Activated CD4-positive, alpha-beta T cell treated with anti-CD3 and anti-CD28 coated beads, Interleukin-2, amount 50 U/mL, for 1 hour (primary cell): ENCODE measurements at places on chromosomes 5 and 9.

DNA sequence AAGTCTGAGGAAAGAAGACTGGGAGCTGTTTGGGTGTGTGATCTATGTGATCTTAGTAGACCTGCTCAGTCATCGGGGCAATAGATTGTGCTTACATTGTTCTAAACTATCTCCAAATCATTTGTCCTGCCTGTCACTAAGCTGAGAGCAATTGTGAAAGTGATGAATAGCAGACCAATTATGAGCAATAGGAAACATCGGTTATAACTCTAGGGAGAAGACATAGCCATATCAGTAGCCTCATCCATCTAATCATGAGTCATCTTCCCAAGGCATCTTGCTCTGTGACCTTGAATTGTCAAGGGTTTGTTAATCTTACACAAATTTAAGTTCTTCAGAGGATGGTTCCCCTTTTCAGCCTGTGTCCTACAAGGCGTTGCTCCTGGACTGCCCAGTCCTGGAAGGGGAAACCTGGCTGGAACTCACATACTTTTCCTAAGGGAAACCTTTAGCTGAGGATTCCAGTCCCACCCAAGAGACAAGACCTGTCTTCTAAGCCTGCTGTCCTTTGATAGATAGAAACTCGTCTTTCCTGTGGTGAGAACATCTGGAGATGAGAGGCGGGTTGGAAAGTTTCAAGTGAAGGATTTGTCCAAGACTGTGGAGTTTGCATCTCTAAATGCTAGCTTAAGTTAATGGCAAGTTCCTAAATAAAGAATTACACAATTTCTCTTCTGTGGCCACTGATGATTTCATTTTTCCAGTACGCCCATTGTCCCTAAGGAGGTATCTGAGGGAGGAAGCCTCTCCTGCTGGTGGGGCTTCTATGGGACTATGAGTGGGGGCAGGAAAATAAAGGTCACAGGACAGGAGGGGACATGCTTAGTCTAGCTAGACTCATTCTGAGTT is 53.9 kb upstream of the TRIM32 start:
- no peak for DNase-seq

DNA sequence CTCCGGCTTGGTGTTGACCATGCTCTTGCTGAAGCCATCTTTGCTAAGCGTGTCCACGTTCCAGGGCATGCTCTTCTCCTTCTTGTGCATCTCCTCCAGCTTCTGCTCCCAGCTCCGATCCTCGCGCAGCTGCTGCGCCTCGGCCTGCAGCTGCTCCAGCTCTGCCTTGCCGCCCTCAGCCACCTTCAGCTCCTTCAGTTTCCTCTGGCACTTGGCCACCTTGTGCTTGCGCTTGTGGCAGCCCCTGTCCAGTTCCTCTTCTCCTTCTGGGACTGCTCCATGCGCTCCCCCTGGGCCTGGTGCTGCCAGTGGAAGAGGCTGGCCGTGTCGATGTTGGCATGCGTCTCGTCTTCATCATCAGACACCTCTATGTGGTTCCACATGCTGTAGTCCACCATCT is 128.3 kb upstream of the CLINT1 start:
- DNase-seq, result no peak

- no peak for DNase-seq
Observed at GRCh38 chr9:70484232-70485130, 70.0 kb upstream of the KLF9 start.

- DNase-seq, result no peak
Observed at GRCh38 chr9:11144746-11145145, 531.9 kb upstream of the PTPRD start.

- no peak for DNase-seq
Observed at GRCh38 chr9:4111233-4112008, 188.4 kb downstream of the GLIS3 start.

DNA sequence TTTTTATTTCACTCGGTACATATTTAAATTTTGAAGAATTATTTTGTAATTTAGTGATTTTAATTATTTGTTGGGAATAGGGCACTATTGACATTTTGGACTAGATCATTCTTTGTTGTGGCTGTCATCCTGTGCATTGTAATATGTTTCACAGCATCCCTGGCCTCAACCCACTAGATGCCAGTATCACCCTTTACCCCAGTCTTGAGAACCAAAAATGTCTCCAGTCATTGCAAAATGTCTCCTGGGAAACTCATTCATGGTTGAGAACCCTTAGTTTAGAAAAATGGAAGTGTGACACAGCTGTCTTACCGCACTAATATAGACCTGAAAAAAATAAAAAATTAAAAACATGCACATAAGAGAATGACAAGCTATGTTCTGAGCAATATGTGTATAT is 88.4 kb upstream of the CCDC152 start:
- no peak for DNase-seq

GRCh38 chr5:163269624-163270023 is 167.8 kb upstream of the CCNG1 start:
- no peak for DNase-seq

DNA sequence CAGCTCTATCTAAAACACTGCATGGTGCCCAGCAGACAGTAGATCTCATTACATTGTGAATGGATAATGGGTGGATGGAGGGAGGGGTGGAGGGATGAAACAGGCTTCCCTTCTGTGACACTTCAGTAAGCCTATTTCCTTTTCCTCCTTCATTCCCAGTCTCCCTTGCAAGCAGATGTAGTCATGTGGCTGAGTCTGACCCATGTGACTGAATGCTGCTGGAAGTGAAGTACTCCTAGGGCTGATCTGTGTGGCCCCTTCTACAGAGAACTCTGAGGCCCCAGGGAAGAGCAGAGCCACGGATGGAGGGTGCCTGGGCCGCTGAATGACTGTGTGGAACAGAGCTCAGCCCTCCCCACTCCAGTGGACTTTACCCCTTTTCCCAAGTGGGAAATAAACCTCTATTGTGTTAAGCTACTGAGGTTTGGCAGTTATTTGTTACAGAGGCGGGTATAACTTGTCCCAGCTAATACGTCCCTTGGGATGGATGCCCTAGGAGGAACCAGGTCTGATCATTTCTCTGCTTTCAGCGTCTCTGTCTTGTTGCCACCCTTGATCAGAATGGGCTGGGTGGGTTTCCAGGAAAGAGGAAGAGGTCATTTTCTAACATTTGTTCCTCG is 176.1 kb upstream of the MVB12B start:
- DNase-seq, result no peak

GRCh38 chr9:97076238-97076637 is 37.3 kb upstream of the CTSV start:
- DNase-seq, result no peak

- DNase-seq, result peak; percentile 20
Observed at GRCh38 chr9:126614088-126614454, 343 bp downstream of the LMX1B start.

- no peak for DNase-seq
Observed at GRCh38 chr5:124935065-124935464, 188.6 kb upstream of the ZNF608 start.

GRCh38 chr9:131011274-131012022 is 2.5 kb downstream of the LAMC3 start:
- no peak for DNase-seq

DNA sequence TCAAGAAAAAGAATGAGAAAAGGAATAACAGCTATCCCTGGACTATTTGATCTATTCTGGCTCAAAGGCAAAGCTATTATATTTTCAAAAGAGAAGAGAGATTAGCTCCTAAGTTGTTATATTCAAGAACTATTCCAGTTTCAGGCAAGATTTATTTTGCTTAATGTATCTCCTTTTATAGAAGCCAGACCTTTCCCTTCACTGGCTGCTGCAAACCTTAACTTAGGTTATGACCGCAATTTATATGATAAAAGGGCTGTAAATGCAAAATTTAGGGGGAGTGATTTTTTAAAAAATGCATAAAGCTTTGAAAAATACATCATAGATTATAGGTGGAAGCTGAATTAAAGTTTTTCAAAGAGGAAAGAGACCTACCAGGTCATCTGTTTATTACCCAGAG is 97.8 kb downstream of the FBXL7 start:
- DNase-seq, result no peak

GRCh38 chr9:31519011-31519410 is 865.4 kb upstream of the ACO1 start:
- no peak for DNase-seq

DNA sequence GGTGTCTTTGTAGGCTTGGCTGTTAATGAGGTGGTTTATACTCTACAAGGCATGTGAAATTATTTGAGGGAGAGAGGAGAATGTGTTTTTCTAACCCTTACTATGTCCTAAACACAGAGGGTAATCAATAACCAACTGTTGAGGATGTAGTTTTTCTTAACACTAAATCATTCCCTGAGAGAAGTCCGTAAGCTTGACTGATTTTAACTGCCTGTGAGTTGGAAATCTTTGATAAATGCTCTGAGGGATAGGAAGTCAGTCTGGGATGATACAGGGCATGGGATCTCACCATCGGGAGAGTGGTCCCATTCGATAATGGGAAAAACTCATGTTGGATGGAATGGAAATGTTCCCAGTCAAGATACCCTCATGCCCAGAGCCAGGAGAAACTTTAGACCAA is 249.6 kb downstream of the PDZD2 start:
- no peak for DNase-seq

DNA sequence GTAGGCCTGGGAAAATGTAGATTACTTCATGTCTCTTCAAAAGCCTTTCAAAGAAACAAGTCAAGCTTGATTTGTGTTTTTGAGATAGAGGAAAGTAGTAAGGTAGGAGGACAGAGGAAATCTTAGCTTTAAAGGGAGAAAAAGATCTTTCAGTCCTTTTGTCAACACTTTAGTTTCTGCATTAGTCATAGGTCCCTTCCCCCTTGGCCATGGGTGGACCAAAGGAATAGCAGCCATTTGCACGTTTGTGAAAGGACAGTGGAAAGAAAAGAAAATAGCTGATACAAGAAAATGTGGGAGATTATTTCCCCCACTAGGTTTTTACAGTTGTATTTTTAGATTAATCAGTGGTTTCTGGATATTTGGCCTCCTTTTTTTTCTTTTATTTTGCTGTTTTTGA is 121.9 kb upstream of the GRHPR start:
- no peak for DNase-seq

GRCh38 chr9:1469996-1470395 is 419.8 kb downstream of the DMRT2 start:
- DNase-seq, result no peak

- DNase-seq, result no peak
Observed at GRCh38 chr5:151388960-151389359, 41.6 kb upstream of the SLC36A2 start.

DNA sequence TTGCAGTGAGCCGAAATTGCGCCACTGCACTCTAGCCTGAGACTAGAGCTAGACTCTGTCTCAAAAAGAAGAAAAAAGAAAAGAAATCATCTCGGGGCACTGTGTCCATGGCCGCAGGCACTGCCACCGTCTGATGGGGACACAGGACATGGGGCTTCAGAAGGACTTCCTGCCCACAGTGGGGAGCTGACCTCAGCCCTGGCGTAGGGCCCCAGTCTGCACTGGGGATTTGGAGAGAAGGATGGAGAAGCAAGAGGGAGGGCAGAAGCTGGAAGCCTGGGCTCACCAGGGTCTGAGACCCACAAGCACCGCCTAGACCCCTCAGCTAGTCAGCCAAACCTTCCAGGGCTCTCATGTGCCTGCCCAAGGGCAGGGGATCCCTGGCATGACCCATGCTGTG is 4.1 kb upstream of the SARDH start:
- no peak for DNase-seq

DNA sequence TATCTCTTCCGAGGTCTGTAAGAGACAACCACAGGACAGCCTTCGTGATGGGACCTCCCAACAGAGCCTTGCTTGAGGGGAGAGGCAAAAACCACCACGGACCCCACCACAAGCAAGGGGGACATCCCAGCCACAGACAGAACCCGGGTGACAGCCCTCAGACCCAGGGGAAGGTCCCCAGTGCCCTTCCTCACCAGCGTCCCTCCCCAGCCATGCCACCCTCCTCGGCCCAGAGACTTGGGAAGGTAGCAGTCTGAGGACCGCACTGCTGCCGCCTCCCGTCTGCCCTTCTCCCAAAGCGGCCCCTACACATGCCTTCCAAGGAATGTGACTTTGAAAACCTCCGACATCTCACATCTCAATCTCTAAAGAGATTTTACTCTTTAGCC is 13.4 kb downstream of the IPPK start:
- no peak for DNase-seq

GRCh38 chr5:131634666-131634995 is 398 bp downstream of the RAPGEF6 start:
- DNase-seq, result peak; percentile 62

DNA sequence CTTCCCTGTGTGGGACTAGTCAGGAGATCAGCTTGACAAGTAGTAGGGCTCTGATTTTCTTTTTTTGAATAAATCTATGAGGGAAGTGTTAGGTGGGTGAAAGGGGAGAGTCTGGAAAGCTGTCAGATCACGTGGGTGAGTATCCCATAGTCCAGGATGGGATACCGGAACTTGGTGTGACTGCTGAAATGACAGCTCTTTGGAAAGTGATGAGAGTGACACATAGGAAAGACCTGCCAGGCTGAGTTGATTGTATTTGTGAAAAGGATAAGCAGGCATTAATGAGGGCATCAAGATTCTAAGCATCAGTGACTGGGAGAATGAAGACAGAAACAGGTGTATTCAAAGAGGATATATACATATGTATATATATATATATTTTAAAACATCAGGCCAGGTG is 35.6 kb downstream of the ACTBL2 start:
- DNase-seq, result no peak

- DNase-seq, result no peak
Observed at GRCh38 chr5:675111-675870, 17.9 kb downstream of the TPPP start.

DNA sequence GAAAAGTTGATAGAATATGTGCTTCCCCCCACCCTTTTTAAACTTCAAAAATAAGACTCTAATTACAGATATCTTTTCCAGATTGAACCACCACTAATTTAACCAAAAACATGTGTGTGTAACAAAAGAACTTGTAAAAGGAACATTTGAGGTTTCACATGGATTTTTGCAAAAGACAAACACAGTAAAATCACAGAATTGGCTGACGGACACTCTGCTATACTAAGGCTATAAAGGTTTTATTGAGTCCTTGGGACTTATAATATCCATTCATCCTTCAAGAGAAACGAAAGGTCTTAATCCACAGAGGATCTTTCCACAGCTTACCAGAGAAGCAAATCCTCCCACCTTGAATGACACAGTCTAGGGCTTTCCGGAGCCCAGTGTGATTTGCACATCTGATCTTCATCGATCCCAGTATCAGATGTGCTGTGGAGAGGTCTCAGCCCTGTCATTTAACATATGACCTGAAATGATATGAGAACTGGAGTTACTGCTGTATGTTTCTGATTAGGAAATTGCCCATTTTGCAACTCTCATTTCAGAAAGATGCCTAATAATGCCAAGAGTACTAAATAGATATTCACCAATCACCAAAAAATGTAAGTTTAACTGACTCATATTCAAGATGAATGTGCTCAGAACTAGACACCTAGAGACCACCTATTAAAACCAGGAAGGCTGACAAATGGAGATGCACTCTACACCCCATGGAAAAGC is 256.5 kb upstream of the FBXL7 start:
- no peak for DNase-seq

DNA sequence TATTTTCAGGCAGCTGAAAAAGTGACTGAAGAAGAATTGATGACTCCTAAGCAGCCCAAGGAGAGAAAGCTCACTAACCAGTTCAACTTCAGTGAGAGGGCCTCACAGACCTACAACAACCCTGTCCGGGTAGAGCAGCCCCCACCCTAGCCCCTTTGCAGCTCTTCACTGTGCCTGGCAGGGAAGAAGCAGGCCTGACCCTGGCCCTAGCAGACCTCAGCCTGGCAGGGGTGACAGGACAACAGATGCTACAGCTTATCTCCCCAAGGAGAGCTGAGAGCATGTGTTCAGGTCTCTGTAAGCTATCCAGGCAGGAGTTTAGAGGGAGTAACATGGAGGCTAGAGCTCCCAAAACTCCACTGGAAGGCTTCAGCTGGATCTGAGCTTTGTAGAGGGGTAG is 31.8 kb downstream of the DNAI1 start:
- DNase-seq, result no peak

GRCh38 chr9:93898026-93898425 is 57.1 kb downstream of the BARX1 start:
- no peak for DNase-seq
